ENCODE measurements at places on chromosomes 6 and 20.

DNA sequence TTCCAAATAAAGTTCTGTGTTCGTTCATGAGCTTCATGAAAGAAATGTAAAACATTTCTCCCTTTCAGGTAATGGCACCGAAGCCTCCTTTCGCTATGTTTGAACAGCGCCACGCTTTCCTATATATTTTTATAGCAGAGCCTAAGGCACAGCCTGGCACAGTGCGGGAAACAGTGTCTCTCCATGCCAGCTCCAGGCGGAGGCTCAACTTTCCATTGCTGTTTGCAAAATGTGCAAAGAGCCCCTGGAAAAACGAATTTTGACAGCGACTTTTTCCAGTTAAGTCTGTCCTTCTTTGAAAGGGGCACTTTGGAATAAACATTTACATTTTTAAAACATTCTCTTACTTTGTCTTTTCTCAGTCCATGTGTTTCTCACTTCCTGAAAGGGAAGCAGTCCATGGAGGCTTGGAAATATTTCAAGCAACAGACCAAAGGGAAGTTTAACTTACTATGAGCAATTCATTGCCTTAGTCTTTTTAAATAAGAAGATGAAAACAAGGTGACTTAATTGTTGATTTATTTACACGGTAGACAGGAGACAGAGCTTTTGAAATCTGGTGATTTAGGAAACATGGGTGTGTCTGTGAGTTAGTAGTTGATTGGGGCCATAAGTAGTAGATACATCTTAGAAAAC is 769 bp downstream of the CCN6 start:
- DNase-seq: no peak

GRCh38 chr6:4861564-4861963 is 85.4 kb downstream of the CDYL start:
- no peak for DNase-seq

DNA sequence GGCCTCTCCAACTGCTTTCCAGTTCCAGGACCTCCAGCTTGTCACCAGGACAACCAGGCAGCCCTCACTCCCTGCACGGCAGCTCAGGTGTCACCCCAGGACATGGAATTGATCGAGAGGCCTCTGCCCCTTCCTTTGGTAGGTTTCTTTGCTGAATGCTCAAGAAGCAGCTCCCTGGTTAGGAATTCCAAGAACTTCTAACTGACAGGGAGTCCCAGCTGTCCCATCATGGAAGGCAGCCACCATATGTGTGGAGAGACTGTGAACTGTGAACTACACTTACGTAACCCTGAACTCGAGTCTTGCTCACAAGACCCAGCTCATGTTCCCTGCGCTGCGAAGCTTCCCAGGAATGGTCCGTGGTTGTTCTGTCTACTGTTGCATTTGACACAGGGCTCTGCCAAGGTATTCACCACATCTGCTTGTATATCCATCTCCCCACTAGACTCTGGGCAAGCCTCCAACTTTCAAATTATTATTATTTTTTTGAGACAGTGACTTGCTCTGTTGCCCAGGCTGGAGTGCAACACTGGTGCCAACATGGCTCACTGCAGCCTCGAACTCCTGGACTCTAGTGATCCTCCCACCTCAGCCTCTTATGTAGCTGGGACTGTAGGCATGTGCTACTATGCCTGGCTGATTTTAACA is 35.7 kb downstream of the MGME1 start:
- no peak for DNase-seq

DNA sequence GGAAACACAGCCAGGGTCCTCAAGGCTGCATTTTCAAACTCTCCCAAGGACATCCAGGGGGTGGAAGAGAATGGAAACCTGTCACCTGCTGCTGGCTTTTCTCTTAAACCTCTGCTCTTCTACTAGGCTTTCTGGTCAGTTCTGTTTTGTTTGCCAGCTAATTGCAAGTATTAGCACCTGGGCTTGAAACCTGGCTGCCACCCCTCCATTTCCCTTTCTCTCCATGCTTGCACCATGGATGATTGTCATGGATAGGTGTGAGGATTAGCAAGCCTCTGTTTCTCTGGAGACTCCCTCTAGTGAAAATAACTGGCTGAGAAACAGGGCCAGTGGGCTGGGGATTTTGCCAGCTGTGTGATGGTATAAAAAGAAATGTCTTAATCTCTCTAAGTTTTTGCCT is 33.0 kb upstream of the GPR6 start:
- DNase-seq: no peak

DNA sequence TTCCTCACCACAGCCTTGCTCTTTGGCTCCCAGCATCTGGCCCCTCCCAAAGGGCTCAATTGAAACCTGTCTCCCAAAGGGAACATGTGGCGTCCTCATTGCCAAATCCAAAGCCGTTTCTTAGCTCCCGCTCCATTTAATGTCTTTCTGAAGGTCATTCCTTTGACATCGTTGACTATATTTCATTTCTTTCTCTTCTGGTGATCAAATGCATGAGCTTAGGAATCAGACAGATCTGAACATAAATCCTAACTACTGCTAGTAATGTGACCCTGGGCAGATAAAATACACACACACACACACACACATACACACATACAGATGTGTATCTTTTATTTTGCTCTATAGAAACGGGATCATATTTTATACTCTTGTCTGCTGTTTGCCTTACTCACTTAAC is 964.7 kb upstream of the FLRT3 start:
- no peak for DNase-seq

DNA sequence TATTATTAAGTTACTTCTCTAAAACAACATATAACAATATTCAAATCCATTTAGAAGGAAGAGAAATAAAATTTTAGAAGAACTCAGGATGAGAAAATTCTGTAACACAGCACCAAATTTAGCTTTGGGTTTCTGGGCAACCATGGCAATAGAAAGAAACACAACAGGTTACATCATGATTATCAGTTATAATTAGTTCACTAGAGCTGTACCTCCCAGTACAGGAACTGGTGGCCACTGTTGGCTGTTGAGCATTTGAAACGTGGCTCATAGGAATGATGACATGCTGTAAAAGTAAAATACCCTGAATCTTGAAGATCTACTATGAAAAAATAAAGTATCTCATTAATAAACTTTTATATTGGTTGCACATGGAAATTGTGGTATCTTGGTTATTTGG is 23.7 kb upstream of the MAP3K4 start:
- DNase-seq: no peak

- no peak for DNase-seq
These were observed 1618.1 kb downstream of the GRIK2 start for GRCh38 chr6:103011605-103012004.

GRCh38 chr6:112298816-112299281 is 44.5 kb upstream of the LAMA4 start:
- DNase-seq: peak; percentile 90

GRCh38 chr6:14857501-14857900 is 388.4 kb upstream of the JARID2 start:
- DNase-seq: no peak

- DNase-seq: no peak
These were observed 62.1 kb upstream of the ADGRB3 start for GRCh38 chr6:68572975-68573374.

- DNase-seq: no peak
These were observed 459.2 kb upstream of the RUNX2 start for GRCh38 chr6:44868910-44869309.

- no peak for DNase-seq
These were observed 12.7 kb downstream of the IL17F start for GRCh38 chr6:52231406-52232127.

DNA sequence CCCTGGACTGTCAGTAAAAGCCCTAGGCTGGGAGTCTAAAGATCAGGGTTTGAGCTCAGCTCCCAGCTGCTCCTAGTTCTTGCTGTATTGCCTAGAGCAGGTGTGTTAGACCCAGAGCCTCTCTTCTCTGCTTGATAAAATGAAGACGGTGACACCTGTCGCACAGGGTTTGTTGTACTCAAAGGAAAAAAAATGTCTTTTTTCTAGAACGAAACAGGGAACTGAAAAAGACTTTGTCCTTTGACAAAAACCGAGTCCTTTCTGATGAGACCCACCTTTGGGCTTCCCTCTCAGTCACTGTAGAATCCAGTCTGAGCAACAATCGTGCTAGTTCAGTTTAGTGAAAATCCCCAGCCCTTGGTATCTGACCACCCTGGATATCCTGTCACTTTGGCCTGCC is 102.1 kb upstream of the LAMP5 start:
- DNase-seq: no peak

GRCh38 chr20:60694763-60695162 is 557.3 kb upstream of the CDH4 start:
- DNase-seq: peak; percentile 52

DNA sequence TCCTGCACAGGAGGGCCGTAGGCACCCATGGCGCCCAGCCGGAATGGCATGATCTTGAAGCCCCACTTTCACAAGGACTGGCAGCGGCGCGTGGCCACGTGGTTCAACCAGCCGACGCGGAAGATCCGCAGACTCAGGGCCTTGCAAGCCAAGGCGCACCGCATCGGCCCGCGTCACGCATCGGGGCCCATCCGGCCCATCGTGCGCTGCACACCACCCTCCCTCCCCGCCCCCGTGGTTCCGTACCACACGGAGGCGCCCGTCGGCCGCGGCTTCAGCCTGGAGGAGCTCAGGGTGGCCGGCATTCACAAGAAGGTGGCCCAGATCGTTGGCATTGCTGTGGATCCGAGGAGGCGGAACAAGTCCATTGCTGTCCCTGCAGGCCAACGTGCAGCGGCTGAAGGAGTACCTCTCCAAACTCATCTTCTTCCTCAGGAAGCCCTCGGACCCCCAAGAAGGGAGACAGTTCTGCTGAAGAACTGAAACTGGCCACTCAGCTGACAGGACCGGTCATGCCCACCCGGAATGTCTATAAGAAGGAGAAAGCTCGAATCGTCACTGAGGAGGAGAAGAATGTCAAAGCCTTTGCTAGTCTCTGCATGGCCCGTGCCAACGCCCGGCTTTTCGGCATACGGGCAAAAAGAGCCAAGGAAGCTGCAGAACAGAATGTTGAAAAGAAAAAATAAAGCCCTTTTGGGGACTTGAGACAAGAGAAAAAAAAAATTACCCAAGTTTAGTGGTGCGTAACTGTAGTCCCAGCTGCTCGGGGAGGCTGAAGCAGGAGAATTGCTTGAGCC is 9.9 kb upstream of the NCOA5 start:
- no peak for DNase-seq

- peak; percentile 97 for DNase-seq
These were observed 91.9 kb downstream of the MYLK4 start for GRCh38 chr6:2658788-2659187.

DNA sequence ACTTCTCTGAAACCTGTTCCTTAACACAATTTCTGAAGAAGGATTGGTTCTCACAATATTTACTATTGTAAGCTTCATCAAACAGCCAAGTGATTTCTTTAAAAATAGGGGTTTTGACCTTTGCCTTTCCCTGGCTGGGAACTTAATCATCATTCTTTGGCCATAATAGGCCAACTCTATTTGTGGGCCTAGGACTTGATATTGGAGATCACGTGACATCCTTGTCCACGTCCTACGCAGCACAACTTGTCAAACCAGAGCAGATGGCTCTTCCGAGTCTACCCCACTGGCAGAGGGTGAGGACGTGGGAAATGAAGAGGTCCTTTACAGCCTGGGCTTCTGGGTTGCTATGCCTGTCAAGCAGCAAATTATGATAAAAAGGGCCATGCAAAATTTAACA is 1030.6 kb downstream of the KIF16B start:
- DNase-seq: no peak

- DNase-seq: no peak
These were observed 144.8 kb downstream of the DTNBP1 start for GRCh38 chr6:15518057-15518456.

DNA sequence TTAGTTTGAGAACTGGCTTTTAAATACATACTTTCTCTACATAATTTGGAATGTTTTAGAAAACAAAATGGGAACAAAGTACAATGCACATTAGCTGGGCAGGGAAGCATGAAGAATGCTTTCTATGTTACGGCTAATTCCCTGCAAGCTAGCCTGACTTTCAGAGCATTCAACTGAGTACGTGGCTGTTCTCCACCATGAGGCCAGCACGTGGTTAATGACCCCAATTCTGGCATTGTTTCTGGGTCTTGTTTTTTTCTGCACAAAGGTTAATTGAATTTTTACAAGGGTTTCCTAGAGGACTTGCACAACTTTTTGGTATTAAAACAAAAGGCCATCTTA is 208.6 kb upstream of the AGPAT4 start:
- DNase-seq: no peak

- peak; percentile 35 for DNase-seq
These were observed 68.9 kb upstream of the SLC22A16 start for GRCh38 chr6:110545081-110545872.

GRCh38 chr6:42292004-42292740 is 74.5 kb upstream of the MRPS10 start:
- DNase-seq: peak; percentile 95

GRCh38 chr6:107230024-107230423 is 114.7 kb upstream of the BEND3 start:
- no peak for DNase-seq

GRCh38 chr6:9766240-9766915 is 648.5 kb downstream of the TFAP2A start:
- DNase-seq: peak; percentile 62

DNA sequence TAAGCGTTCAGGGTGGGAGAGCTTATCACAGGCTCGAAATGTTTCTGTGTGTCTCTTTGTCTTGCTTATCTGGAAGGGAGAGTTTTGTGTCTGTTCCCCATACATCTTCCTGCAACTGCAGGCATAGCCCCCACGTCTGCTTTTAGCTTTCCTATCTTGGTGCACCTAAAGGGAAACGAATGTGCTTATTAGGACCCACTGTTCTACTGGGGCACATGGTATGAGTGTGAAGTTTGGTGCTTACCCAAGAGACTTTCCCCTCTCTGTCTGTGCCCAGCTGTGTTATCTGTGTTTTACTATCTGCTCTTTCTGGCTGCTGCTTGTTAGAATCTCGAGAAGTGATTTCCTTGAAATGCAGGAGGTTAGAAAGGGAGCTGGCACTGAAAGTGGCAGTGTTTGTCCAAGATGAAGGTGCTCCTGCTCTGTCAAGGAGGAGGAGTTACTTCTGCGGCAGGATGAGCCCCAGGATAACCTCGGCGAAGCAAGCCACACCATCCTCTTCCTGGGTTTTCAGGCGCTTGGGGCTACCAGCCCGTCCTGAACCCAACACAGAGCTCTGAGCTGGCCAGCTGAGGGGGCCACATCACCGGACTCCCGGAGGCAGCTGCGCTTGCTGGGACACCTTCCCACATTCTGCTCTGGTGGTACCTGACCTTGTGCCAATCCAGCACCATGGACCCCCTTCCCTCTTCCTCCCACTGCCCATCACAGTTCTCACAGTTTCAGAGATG is 23.4 kb downstream of the DYNLT1 start:
- no peak for DNase-seq

Data from bronchial epithelial cell (primary cell).